ENCODE measurements at places on chromosomes 6 and 20.

DNA sequence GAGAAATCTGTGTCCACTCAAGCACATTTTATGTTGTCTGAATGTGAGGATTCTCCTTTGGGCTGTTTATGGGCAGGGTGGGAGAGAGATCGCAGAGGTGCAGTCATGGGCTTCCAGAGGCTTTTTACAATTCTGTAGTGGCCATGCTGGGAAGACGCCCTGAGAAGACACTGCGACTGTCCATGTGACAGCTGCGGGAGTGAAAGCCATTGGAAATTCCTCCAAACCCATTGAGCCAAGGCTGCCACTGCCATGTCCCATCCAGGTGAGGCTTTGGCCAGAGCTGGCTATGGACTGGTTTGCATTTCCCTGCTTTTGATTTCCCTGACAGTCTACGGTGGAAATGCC is 216.9 kb upstream of the ECI2 start:
- no peak for DNase-seq

GRCh38 chr20:46358346-46359058 is 47.9 kb downstream of the ELMO2 start:
- DNase-seq: no peak

DNA sequence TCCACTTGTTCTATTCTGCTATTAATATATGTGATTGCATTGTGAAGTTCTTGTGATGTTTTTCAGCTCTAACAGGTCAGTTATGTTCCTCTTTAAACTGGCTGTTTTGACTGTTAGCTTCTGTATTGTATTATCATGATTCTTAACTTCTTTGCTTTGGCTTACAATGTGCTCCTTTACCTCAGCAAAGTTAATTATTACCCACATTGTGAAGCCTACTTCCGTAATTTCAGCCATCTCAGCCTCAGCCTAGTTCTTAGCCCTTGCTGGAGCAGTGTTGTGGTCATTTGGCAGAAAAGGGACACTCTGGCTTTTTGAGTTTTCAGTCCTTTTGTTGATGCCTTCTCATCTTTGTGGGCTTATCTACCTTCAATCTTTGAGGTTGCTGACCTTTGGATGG is 440.2 kb downstream of the TBC1D32 start:
- no peak for DNase-seq

- no peak for DNase-seq
These were observed 14.7 kb upstream of the PTPRA start for GRCh38 chr20:2858591-2858990.

DNA sequence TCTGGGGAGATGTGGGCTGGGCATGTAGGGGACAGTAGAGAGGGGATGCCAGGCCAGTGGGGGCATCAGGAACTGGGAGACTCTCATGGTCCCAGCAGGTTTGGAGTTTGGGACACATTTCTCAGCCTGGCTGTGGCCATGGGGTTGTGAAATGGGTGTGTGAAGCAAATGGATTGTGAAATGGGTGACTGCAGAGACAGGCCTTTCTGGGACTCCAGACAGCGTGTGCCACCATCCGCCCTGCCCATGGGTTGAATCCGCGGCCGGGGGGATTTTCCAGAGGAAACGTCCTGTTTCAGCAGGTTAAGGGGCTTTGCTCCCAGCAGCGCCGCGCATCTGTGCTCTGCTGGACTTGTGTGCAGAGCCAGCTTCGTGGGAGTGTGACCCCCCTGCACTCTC is 3.7 kb upstream of the PMEPA1 start:
- DNase-seq: no peak

Measured in activated naive CD4-positive, alpha-beta T cell (primary cell).